Neural crest cell (in vitro differentiated cells): ENCODE measurements at places on chromosomes 1 and 21. TPM values are rescaled to one million over a fixed set of nuclear protein-coding genes. Genes with fewer than 3 reads are reported as not detected.
A peak's percentile ranks its signal among the peaks of the same experiment; 100 is the strongest.

Gene SLC45A1
- total RNA-seq: 2.5 TPM in 2 replicates

Gene METTL13
- 35.6 TPM in 2 replicates for total RNA-seq

DNA sequence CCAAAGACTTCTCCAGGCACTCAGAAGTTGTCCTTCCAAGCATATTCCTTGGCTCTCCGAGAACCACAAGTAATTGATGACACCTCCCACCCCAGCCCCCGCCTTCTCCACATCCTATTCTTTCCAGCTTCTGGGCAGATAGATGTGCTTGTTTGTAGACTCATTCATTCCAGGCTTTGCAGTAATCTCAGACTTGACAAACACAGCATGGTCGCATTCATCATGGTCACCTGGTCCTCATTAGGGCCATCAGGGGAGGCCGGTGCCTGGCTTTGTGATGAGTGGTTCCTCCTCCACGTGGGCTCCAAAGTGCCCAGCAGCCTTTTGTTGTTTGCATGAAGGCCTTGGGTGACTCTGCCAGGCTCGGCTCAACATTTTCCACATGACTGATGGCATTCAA, 28.5 kb upstream of the KCNE2 start:
- DNase-seq: no peak
- no peak overlapping the region for H3K27ac ChIP-seq
- H3K4me1 ChIP-seq: peaks cover 15% of the 10 kb centered on the region
- no peaks in the 10 kb centered on the region for H3K36me3 ChIP-seq
- H3K4me3 ChIP-seq: no peak overlapping the region
- H3K27me3 ChIP-seq: no peaks in the 10 kb centered on the region

DNA sequence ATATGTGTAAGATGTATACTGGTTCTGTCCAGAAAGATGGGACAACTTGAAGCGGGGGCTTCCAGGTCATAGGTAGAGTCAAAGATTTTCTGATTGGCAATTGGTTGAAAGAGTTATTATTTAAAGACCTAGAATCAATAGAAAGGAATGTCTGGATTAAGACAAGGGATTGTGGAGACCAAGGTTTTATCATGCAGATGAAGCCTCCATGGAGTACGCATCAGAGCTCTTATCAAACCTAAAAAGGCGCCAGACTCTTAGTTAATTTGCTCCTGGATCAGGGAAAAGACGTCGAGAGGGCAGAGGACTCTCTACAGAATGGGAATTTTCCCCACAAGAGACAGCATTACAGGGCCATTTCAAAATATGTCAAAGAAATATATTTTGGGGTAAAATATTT, 23.7 kb upstream of the ETV3 start:
- peaks cover 2% of the 10 kb centered on the region for H3K27me3 ChIP-seq
- no peak overlapping the region for H3K4me3 ChIP-seq
- no peaks in the 10 kb centered on the region for H3K36me3 ChIP-seq
- H3K27ac ChIP-seq: no peak overlapping the region
- DNase-seq: no peak

- no peak for DNase-seq
- H3K4me3 ChIP-seq: peak overlapping the region; percentile 83
- H3K27me3 ChIP-seq: peaks cover 14% of the 10 kb centered on the region
- H3K4me1 ChIP-seq: peaks cover 24% of the 10 kb centered on the region
- no peak overlapping the region for H3K27ac ChIP-seq
Measured at GRCh38 chr1:154352245-154352580, 26.9 kb downstream of the ATP8B2 start.

DNA sequence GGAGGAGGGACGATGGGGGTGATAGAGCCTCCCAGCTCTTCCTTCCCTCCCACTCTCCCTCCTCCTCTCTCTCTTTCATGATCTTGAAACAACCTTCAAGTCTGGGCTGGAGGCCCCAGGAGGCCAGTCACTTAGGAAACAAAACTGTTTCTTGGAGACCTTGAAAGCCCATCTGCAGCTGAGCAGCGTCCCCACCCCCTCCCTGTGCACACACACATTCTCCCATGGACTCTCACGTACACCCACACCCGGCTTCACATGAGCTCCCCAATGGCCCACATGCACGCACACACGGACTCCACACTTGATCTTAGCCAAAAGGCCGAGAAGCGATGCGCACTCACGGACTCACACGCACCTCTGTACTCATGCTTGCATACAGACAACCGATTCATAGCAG, 3.2 kb upstream of the ATP1A2 start:
- peak overlapping the region; percentile 45 for H3K4me3 ChIP-seq
- H3K36me3 ChIP-seq: no peaks in the 10 kb centered on the region
- no peak for DNase-seq
- no peaks in the 10 kb centered on the region for H3K27me3 ChIP-seq

DNA sequence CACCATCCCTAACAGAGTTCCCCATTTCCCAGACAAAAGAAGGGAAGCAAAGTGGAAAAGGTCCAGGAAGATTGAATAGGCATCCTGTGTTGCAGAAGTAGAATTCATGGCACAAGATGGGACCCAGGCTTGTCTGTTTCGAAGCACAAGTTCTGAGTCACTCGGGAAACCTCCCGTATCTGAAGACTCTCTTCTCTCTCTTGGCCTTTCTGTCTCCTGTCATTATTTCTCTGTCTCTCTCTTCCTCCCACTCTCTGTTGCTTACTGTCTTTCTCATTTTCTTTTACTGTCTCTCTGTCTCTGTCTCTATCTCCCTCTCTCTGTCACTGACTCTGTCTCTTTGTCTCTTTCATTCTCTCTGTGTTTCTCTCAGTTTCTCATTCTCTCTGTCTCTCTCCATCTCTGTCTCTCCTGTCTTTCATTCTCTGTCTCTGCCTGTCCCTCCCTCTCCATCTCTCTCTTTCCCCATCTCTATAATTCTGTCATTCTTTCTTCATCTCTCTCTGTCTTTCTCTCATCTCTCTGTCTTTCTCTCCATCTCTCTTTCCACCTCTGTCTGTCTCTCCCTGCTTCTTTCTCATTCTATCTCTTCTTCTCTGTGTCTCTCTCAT, 23.7 kb downstream of the RNF187 start:
- DNase-seq: no peak
- peaks cover 83% of the 10 kb centered on the region for H3K27me3 ChIP-seq
- no peak overlapping the region for H3K4me3 ChIP-seq
- H3K36me3 ChIP-seq: no peaks in the 10 kb centered on the region
- H3K27ac ChIP-seq: no peak overlapping the region

DNA sequence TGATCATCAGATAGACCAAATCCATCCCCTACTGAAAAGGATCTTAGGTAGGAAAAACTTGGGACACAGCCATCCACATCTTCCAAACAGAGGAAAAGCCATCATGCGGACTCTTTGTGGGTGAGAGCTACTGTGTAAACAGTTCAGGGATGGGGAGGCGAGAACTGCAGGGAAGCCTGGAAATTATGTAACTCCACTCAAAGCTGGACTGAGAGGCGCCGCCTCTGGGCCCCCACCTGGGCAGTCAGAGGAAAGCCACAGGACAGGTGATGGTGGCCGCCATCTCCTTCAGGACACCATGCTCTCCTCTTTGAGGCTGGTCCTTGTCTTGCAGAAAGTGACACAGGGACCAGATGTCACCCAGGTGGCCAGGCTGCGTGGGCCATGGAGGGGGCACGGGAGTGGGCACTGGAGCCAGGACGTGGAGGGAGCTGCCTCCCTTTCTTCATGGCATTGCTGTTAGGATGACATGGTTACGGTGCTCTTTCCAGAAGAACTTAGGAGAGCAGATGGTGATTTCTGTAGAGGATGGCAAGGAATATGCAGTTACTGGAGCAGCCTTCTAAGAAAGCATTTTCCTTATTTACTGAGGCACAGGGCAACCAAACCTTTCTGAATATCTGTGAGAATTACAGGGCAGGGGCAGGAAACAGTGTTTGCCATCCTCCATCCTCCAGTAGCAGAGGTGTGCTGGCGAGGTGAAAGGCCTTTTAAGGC, 32.0 kb upstream of the TDRD10 start:
- H3K27ac ChIP-seq: no peak overlapping the region
- no peaks in the 10 kb centered on the region for H3K27me3 ChIP-seq
- no peaks in the 10 kb centered on the region for H3K36me3 ChIP-seq

DNA sequence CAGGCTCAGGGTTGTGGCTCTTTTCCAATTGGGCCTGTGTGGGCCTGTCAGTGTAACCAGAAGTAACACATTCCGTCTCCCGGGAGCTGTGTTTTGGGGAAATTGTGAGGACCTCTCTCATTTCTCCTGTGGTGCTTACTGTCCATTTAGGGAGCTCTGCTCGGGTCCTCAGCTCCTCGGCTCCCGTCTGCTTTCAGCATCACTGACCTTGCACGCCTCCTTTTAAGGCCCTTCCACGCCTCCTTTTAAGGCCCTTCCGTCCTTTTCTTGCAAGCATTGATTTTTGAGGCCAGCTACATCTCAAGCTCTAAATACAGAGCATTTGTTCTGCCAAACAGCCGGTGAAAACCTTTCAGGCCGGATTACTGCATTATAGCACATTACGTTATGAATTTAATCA, 9.7 kb downstream of the CA6 start:
- DNase-seq: peak; percentile 16
- peaks cover 13% of the 10 kb centered on the region for H3K27me3 ChIP-seq
- H3K27ac ChIP-seq: peak overlapping the region; percentile 51
- peak overlapping the region; percentile 38 for H3K4me3 ChIP-seq

DNA sequence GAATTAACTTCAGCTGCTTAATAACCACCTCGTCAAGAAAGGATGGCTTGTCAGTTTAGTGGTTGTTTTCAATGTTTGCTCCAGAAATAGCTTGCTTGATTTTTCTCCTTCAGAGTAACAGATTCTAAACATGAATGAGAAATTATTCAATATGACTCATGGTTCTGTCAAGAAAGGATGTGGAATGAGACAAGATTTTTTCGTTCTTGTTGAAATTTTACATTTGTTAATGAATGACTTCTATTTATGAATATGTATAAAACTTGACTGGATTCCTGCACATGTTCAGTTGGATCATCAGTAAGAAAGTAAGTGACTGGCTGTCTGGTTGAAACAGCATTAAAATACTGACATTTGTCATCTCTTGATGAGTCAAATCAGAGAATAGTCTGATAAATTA, 38.3 kb downstream of the IFI44 start:
- no peak overlapping the region for H3K27ac ChIP-seq
- H3K27me3 ChIP-seq: no peaks in the 10 kb centered on the region
- no peak for DNase-seq
- no peaks in the 10 kb centered on the region for H3K4me1 ChIP-seq
- H3K4me3 ChIP-seq: no peak overlapping the region

DNA sequence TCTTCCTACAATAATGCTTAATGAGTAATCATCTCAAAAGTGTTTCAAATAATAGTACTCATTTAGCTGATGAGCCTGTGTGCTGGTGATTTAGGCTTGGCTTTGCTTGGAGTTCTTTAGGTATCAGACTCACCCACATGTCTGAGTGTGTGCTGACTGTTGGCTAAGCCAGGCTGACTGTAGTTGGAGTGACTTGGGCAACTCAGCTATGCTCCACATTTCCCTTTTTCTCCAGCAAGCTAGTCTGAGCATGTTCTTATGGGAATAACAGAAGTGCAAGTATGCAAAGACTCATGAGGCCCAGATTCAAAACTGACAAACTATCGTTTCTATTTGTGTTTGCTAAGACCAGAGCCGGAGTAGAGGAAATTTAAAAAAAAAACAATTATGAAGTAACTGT, 99.0 kb upstream of the ADGRL4 start:
- DNase-seq: no peak
- no peak overlapping the region for H3K4me3 ChIP-seq
- H3K27ac ChIP-seq: no peak overlapping the region
- no peaks in the 10 kb centered on the region for H3K27me3 ChIP-seq
- H3K4me1 ChIP-seq: no peaks in the 10 kb centered on the region

DNA sequence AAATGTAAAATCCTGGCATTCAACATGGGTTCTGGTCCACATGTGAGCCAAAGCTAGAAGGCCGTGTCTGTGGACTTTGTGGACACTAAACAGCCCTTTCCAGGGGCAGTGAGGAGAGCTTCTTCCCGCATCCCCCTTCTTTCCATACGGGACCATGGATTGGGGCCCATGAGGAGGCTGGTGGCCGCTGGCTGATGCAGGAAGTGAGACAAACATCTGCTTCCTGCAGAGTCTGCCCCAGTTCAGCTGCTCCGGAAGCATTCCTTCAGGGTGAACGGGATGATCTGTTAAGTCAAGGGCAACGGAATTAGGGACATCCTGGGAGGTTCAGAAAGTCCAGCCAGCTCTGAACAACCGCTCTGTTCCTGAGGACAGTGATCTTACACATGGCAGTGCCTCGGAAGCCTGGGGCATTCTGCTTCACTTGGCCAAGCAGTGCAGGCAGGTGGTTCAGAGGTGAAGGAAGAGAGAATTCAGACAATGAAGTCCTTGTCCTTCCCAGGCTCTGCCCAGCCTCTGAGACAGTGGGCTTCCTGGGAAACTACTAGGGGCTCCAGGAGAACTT, 1.5 kb downstream of the CA6 start:
- DNase-seq: peak; percentile 22
- H3K27me3 ChIP-seq: no peaks in the 10 kb centered on the region
- peak overlapping the region; percentile 94 for H3K27ac ChIP-seq
- H3K4me3 ChIP-seq: peak overlapping the region; percentile 57
- H3K4me1 ChIP-seq: peaks cover 62% of the 10 kb centered on the region
- H3K36me3 ChIP-seq: no peaks in the 10 kb centered on the region

DNA sequence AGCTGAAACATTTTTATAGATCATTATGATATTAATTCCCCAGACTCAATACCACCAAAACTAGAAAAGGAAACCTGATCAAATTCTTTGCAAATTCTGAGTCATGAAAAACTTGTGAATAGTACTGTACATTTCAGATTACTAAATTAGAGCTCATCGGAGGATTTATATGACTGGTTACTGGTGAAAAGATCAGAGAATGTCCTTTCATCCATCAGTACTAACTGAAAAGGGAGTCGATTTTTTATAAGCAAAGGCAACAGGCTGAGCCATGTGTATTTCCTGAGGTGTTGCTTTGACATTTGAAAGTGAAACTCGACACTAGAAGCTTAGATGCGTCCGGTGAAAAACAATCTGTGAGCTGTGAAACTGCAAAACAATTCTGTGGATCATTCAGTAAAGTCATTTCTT, 155.7 kb downstream of the TNFSF18 start:
- H3K27ac ChIP-seq: no peak overlapping the region
- peaks cover 7% of the 10 kb centered on the region for H3K4me1 ChIP-seq
- H3K27me3 ChIP-seq: no peaks in the 10 kb centered on the region
- no peaks in the 10 kb centered on the region for H3K36me3 ChIP-seq
- DNase-seq: no peak

- H3K27ac ChIP-seq: no peak overlapping the region
- H3K4me3 ChIP-seq: no peak overlapping the region
- DNase-seq: no peak
- H3K4me1 ChIP-seq: peaks cover 3% of the 10 kb centered on the region
- H3K27me3 ChIP-seq: no peaks in the 10 kb centered on the region
Measured at GRCh38 chr21:16713331-16714117, 799.3 kb upstream of the CXADR start.

GRCh38 chr21:28827422-28827821, 165.3 kb downstream of the LTN1 start:
- no peak overlapping the region for H3K27ac ChIP-seq
- H3K4me3 ChIP-seq: no peak overlapping the region
- H3K36me3 ChIP-seq: no peaks in the 10 kb centered on the region
- DNase-seq: no peak
- H3K27me3 ChIP-seq: no peaks in the 10 kb centered on the region
- H3K4me1 ChIP-seq: peaks cover 4% of the 10 kb centered on the region

GRCh38 chr21:44370786-44371410, 17.5 kb downstream of the TRPM2 start:
- H3K27ac ChIP-seq: no peak overlapping the region
- H3K36me3 ChIP-seq: no peaks in the 10 kb centered on the region
- peaks cover 36% of the 10 kb centered on the region for H3K27me3 ChIP-seq
- no peak overlapping the region for H3K4me3 ChIP-seq

GRCh38 chr1:14441302-14441741, 157.2 kb upstream of the KAZN start:
- no peak overlapping the region for H3K4me3 ChIP-seq
- no peak overlapping the region for H3K27ac ChIP-seq
- peaks cover 6% of the 10 kb centered on the region for H3K27me3 ChIP-seq
- H3K4me1 ChIP-seq: no peaks in the 10 kb centered on the region
- H3K36me3 ChIP-seq: no peaks in the 10 kb centered on the region
- DNase-seq: no peak
